ENCODE measurements at places on chromosomes 2 and 18.

DNA sequence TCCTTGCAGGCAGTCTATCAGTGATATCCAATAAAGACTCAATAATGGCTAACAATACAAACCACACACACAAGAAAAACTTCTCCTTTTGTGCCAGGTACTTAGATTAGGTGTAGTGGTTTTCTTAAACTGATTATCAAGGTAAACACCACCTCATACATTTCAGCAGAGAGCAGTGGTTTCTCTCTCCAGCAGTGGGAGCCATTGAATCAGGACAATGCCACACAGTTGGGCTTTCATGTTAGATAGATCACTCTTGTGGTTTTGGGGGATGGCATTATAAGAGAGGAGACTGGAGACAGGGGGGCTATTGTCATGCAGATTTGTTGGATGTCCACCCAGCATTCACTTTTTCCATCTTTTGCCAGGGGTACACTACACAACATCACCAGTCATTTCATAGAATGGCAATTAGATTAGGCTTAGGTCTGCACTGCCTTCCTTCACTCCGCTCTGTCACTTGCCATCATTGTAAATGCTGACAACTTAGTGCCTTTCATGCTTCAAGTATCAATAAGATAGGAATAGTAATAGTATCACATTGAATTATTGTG, 13.6 kb upstream of the IRS1 start:
- no peak for DNase-seq

GRCh38 chr2:27965841-27966240, 75.3 kb downstream of the BABAM2 start:
- DNase-seq = no peak

DNA sequence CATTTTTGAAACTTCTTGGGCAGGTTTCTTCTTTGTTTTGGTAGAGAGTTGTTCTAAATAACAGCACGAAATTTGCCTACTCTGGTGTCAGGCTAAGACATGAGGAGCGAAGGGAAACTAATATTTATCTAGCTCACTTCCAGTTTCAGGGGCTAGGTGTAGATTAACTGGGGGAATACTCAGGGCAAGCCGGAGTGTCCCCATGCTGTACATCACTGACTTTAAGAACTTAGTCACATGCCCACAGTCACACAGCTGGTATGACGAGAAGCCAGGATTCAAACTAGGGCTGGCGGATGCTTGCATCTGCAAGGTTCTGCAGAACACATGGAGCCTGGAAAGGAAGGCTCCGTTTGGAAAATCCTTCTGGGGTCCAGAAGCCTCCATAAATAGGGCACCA, 133.3 kb downstream of the ALPK2 start:
- DNase-seq = no peak

GRCh38 chr2:160375802-160376469, 117.7 kb downstream of the RBMS1 start:
- peak; percentile 62 for DNase-seq

- peak; percentile 75 for DNase-seq
Measured at GRCh38 chr2:204544961-204545860, at the start of gene PARD3B. PARD3B (plus strand) TSS chr2:204545475; CDS start chr2:204546000, 525 bp downstream.

GRCh38 chr2:161165811-161166210, 5.6 kb downstream of the TANK start:
- no peak for DNase-seq

DNA sequence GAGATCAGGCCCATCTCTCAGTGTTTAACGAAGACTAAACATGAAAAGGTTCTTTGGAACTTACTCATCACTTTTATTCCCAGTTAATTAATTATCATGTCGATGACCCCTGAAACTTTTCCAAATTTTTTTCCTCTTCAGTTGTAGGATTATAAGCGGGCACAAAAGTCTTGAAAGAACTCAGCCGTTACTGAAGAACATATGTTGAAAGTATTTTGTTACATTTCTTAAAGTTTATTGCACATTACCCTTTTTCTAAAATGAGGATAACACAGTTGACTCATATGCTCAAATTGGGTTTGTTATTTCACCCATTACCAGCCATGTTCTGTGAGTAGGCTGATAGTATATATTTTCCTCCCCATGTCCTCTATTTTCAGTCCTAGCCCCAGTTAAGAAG, 75.9 kb upstream of the COL3A1 start:
- peak; percentile 15 for DNase-seq

DNA sequence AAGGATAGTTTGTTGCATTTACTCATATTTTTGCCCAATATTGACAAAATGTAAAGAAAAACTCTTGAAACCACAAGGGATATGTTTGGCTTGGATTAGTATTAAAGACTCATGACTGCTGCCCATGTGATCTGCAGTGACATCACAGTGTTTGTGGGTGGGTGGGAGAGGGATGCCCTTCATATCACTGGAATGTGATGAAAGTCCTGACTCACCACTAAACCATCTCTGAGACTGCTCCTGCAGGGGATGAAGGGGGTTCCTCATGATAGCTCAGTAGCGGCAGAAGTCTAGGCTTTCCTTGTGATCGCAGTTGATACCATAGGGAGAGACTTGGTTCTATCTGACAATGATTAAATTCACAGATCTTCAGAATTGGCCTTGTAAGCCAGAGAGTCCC, 451.2 kb downstream of the CNTNAP5 start:
- peak; percentile 49 for DNase-seq

DNA sequence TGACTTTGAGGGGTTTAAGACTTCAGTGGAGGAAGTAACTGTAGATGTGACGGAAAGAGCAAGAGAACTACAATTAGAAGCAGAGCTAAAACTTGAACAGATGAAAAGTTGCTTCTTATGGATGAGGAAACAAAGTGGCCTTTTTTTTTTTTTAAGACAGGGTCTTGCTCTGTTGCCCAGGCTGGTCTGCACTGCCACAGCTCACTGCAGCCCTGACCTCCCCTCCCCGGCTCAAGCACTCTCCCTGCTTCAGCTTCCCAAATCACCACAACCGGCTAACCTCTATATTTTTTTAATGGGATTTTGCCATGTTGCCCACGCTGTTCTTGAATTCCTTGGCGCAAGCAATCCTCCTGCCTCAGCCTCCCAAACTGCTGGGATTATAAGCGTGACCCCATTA, 3.2 kb downstream of the MAP3K2 start:
- DNase-seq = no peak

- no peak for DNase-seq
Measured at GRCh38 chr18:52277785-52278184, 62.2 kb upstream of the DCC start.

DNA sequence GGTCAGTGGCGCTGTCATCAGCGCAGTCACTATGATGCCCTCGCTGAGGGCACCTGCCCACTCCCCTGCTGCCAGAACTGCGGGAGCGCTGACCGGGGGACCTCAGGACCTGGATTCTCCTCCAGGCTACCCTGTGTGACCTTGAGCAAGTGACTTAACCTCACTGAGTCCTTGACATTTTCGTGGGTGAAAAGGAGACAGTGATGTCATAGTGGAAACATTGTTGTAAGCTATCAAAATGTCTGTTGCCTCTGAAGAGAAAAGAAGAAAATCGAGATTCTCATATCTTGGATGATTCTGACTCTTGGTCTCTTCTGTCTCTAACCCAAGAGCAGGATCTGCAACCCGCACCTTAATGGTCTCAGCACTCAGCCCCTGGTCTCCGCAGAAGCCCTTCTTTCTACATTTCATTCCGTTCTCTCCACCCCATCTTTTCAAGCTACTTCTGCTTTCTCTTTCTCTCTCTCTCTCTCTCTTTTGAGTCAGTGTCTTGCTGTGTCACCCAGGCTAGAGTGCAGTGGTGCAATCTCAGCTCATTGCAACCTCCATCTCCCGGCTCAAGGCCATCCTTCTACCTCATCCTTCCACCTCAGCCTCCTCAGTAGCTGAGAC, 978 bp upstream of the TUBA4A start:
- no peak for DNase-seq

- DNase-seq = no peak
Measured at GRCh38 chr2:126358122-126358521, 297.8 kb upstream of the GYPC start.

DNA sequence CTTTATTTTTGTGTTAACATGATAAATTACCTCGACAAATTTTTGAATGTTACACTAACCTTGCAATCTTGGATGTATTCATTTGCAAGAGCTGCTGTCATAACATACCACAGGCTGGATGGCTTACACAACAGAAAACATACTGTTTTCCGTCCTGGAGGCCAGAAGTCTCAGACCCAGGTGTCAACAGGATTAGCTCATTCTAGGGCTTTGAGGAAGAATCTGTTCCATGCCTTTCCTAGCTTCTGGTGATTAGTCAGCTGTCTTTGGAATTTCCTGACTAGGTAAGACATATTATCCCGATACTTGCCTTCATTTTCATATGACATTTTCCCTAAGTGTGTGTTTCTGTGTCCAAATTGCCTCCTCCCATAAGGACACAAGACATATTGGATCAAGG, 188.6 kb upstream of the CDH19 start:
- peak; percentile 1 for DNase-seq

GRCh38 chr2:232473467-232473890, 14.2 kb downstream of the ECEL1 start:
- no peak for DNase-seq

- no peak for DNase-seq
Measured at GRCh38 chr18:21452276-21452780, 148.2 kb downstream of the ESCO1 start.

GRCh38 chr18:31624892-31625640, 33.4 kb downstream of the TTR start:
- DNase-seq = no peak

- peak; percentile 97 for DNase-seq
Measured at GRCh38 chr2:5691985-5692529, at the start of gene SOX11. SOX11 (plus strand) TSS chr2:5692384; CDS start chr2:5692722, 338 bp downstream.

GRCh38 chr2:3420769-3421397, 41.4 kb downstream of the TRAPPC12 start:
- DNase-seq = no peak

DNA sequence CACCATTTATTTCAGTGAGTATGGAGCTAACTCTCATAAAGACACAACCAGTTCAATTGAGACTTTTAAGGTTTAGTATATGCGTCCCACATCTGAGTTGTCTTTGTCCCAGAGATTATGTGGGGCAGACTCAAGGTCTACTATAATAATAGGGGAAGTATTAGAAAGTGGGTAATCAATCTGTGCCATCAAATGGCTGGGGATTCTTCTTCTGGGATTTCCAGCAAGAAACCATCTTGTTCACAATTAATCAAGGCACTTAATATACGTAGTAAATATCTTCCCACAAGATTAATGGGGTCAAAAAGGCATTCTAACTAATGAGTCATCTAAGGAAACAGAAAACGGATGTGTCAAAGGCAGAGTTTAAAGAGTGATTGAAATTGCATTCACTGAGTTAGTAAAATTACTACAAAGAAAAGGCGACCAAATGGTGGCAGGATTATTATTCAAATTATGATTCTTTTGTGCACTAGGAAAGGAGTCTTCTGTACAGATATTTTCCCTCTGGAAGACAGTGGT, 179.8 kb upstream of the REG3G start:
- DNase-seq = no peak

DNA sequence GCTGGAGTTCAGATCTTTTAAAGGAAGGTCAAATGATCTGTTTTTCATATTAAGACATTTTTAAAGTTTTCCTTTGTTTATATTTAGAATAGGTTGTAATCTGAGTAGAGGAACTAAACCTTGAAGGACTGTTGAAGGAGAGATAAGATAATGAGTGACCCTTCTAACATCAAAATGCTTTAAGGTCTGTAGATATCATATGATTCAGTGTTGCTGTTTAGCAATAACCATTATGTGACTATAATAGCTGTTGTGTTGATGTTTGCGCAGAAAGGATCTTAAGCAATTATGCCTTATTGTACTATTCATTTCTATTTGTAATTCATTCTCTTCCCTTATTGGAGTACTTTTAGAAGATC, 60.0 kb downstream of the SLC16A14 start:
- no peak for DNase-seq

GRCh38 chr2:160417745-160418397, 75.7 kb downstream of the RBMS1 start:
- DNase-seq = peak; percentile 91

GRCh38 chr18:40013001-40013609, 1941.9 kb upstream of the PIK3C3 start:
- DNase-seq = peak; percentile 39

Data from fibroblast of skin of back (primary cell).